ENCODE measurements at places on chromosomes 6 and 20.

DNA sequence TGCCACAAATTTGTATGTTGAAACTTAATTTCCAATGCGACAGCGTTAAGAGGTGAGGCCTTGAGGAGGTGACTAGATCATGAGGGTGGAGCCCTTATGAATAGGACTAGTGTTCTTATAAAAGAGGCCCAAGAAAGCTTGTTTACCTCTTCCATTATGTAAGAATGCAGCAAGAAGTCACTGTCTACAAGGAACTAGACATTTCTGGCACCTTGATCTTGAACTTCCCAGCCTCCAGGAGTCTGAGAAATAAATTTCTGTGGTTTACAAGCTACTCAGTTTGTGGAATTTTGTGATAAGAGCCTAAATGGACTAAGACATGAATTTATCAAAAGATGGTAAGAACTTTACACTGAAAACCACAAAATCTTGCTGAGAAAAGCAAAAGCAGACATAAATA is 173.6 kb upstream of the SGK1 start:
- DNase-seq = no peak

DNA sequence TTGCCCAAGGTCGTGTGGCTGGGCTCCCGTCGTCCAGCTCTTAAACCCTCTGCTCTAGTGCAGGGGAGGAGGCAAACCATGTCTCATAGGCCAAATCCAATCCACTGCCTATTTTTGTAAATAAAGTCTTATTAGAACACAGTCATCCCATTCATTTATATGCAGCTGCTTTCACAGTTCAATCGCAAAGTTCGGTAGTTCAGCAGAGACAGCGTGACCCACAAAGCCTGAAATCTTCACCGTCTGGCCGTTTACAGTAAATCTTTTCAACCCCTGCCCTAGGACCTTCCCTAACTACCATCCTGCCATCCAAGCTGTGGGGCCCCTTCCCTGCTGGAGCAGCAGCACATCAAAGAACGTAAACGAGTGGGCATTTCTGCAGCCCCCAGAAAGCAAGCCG is 65.9 kb downstream of the EYA2 start:
- no peak for DNase-seq

GRCh38 chr20:61407561-61407960 is 155.5 kb downstream of the CDH4 start:
- DNase-seq = no peak

GRCh38 chr6:138724015-138724414 is 49.6 kb upstream of the CCDC28A start:
- no peak for DNase-seq

DNA sequence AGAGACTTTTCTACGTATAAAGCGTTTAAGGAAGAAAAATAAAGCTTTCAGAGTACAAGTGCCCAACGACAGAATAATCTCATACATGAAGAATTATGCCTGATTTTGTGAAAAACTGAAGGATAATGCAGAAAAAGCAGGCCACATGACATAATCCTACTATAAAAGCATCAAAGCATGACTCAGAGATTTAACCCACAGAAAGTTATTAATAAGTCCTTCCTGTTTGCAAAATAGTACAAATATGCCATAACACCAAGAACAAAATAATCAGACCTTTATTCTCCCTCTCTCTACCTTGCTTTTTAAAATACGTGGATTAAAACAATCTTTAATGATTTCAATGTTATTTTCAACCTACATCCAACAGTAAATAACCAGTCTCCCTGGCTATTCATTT is 118.6 kb upstream of the BCLAF1 start:
- no peak for DNase-seq

DNA sequence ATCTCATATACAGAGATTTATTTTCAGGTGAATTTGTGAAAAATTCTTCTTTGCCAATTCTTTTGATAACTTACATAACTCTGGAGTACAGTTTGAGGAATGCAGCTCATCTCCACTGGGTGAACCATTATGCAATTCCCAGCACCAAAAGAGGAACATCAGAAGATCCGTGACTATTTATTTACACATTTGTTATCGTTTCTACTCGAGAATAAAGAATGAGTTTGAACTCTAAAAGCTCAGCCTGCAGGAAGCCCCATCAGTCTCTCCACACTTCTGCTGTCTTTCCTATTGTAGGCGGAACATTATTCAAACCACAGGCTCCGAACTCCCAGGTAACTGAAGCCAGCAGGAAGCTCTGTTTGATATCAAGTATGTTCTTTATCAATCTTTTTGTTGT is 95.9 kb upstream of the IFNGR1 start:
- no peak for DNase-seq

- DNase-seq = no peak
These were observed 118.0 kb upstream of the ARID1B start for GRCh38 chr6:156658966-156659821.

DNA sequence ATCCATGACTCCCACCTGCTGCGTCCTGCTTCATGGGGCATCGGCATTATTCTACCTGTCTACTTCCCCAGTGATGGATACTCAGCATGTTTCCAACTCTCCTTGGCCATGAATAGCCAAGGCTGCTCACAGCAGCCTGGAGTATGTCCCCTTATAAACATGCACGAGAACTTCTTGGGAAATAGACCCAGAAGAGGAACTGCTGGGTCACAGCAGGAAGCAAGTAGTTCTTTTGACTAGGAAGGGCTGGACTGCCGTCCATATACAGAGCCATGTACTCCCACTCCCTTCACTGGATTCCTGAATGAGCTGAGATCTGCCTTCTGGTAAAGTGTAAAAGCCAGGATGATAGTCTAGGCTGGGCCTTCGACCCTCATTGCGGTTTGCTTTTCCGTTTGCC is 106.3 kb upstream of the KCNK16 start:
- no peak for DNase-seq

DNA sequence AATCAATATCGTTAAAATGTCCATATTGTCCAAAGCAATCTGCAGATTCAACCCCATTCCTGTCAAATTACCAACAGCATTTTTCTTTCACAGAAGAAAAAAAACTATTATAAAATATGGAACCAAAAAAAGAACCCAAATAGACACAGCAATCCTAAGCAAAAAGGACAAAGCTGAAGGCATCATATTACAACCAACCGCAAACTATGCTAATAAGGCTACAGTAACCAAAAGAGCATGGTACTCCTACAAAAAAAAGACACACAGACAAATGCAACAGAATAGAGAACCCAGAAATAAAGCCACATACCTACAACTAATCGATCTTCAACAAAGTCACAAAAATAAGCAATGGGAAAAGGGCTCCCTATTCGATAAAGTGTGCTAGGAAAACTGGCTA is 49.2 kb downstream of the RNGTT start:
- DNase-seq = no peak

All from activated CD8-positive, alpha-beta memory T cell treated with anti-CD3 and anti-CD28 coated beads for 4 hours (primary cell).